ENCODE measurements at places on chromosomes 16 and 17.

DNA sequence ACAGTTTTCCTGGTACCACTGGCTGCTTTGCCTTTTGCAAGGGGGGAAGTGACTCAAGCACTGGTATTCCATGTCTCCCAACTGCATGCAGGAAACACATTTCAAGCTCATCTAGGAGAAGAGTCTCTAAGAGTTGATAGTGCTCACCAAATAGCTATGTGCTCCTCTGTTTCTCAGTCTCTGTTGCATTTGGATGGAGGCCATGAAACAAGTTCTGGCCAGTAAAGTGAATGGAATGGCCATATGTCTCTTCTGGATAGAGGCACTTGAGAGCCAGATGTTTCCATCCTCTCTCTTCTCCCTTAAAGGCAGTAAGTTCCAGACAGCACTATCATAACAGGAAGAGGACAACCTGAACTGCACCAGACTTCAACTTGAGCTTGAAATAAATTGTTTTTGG, 60.6 kb downstream of the C16orf82 start:
- peak; percentile 83 for DNase-seq

- peak; percentile 36 for DNase-seq
These were observed 17.3 kb downstream of the SLC5A10 start for GRCh38 chr17:18968945-18969887.

DNA sequence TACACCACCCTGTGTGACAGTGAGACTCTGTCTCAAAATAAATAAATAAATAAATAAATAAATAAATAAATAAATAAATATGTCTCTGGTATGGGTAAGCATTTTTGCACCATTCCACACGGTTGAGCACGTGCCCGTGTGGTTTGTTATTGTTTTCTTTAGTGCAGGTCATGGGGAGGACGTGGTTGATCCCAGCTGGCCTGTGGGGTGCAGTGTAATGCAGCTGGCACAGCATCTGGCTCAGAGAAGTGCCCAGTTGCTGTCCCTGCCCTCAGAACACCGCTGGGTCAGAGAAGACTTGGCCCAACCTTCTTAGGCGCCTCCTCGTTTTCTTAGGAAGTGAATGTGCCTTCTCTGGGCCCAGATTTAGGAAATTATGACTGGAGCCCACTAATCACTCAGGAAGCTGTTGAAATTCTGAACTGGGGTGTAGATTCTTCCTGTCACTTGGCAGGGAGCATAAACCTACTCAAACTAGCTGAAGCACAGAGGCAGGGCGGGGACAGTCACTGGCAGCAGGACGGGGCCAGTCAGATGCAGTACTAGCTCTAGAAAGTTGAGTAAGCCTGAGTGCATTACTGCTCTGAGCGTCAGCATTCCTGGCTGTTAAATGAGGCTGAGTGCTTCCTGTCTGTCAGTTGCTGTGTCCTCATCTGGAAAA, 85.9 kb downstream of the SNX29 start:
- peak; percentile 94 for DNase-seq

DNA sequence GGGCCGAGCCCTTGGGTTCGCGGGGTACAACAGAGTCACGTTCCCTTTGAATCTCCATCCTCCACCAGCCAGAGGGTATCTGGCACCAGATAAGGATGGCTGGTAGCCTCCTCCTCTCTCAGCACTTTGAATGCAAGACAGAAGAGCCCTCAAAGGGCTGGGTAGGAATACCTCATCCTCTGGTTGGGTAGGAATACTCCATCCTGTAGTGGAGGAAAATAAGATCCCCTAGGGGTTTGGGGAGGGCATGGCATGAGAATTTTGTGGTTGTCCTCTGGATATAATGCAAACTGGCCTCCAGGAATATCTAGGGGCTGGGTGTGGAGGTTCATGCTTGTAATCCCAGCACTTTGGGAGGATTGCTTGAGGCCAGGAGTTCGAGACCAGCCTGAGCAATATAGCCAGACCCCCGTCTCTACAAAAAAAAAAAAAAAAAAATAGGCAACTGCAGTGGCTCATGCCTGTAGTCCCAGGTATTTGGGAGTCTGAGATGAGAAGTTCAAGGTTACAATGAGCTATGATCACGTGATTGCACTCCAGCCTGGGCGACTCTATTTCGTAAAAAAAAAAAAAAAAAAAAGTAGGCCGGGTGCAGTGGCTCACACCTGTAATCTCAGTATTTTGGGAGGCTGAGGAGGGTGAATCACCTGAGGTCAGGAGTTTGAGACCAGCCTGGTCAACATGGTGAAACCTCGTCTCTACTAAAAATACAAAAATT, 2.7 kb downstream of the IGFBP4 start:
- peak; percentile 41 for DNase-seq

DNA sequence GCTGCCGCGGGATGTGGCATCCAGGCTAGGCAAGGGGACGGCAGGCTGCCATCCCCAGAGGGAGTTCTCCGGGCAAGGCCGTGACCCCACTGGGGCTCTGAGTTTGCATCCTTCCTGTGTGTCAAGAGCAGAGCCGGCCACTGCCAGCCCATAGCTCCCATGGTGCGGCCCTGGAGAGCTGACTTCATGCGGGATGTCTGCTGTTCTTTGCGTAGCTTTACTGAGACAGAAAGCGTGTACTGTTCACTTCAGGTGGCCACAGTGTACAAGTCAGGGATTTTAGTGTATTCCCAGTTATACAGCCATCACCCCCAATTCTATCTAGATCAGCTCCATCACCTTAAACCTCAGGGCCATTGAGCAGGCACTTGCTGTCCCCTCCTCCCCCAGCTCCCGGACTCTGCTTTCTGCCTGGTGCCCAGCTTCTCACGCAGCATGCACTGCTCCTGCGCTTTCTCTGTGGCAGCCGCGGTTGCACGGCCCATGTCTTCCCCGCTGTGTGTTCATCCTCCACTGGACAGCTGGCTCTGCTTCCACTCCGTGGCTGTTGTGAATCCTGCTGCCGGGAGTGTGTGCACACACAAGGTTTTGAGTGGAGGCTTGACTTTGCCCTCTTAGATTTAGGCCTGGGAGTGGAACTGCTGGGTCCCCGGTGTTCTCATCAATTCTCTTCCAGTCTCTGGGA, 71.2 kb downstream of the KLHDC4 start:
- DNase-seq, result no peak

GRCh38 chr16:87066133-87067002, 250.8 kb downstream of the C16orf95 start:
- DNase-seq, result no peak

DNA sequence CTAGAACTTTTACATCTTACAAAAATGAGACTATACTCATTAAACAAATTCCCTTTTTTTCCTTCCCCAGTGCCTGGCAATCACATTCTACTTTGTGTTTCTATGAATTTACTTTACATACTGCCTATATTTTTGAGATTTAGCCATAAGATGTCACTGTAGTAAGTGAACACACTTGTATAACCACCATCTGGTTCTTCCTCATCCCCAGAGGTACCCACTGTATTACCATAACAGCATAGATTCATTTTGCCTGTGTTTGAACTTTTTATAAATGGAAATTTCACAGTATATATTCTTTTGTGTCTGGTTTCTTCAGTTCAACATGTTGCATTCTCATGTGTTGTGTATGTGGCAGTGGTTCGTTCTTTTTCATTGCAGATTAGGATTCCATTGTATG, 15.8 kb downstream of the CYB5B start:
- no peak for DNase-seq

GRCh38 chr17:43074869-43075268, 49.8 kb downstream of the RND2 start:
- DNase-seq, result no peak

DNA sequence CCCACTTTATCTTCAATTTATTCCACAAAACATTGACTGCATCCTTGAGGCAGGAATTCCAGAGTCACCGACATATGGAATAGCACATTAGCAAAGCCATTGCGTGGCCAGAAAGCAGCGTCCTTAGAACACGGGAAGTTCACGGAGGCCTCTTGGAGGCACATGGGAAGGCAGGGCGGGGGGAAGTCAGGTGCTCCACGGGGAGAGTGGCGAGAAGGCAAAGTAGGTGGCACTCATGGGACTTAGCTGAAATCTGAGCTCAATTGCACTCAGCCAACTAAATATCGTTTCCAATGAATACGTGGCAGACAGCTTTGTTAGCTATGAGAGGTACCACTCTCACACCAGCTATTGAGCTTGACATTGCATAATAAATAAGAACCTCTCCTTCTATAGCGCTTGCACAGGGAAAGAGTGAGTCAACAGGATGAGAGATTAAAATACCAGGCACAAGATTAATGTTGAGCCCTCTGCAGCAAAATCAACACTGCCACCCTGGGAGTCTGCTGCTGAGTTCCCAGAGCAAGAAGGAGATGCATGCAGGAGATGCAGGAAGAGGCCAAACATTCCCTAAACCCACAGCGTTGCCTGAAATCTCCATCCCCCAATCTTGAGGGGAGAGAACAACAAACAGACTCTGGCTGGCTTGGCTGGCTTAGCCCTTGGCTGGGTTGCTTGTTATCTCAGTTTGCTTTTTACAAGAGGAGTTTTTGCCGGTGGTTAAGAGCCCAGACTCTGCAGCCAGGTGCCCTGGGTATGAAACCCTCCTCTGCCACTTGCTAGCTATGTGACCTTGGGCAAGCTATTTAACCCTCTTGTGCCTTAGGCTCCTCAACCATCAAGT, 28.8 kb downstream of the ABCC12 start:
- DNase-seq, result peak; percentile 92

GRCh38 chr17:4109449-4109848, 33.4 kb downstream of the ZZEF1 start:
- DNase-seq, result no peak

All from AG08395 (cell line).